D721Med (cell line): ENCODE measurements at places on chromosomes 16 and 17.

- no peak for DNase-seq
Measured at GRCh38 chr16:11602321-11602720, 15.6 kb upstream of the LITAF start.

DNA sequence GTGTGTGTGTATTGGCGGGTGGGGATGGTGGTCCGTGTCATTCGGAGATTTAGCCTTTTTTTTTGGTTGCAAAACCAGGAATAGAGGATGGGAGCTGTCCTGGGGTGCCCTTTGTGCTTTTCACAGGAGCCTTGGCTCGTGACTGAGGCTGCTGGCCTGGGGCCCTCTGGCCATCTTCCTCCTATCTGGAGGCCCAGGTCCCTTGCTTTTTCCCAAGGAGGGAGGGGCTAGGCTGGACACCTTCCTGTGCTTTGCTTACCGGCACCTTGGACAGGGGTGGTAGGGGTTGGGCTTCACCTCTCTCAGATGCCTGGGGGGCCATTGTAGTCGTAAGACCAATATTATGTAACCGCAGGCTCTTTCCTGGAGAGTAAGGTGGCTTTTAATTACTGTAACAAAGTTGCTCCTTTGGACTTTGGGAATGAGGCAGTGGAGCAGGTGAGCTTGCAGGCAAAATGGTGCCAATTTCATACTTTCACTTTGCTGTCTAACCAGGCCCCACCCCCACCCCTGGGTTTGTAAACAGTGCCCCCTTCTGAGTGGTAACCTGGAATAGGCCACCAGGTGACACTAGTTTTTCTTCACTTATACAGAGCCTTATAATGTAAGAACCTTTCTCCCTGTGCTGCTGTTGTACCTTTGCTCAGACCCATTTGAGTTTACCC, 1.2 kb downstream of the DYNLL2 start:
- DNase-seq: no peak

DNA sequence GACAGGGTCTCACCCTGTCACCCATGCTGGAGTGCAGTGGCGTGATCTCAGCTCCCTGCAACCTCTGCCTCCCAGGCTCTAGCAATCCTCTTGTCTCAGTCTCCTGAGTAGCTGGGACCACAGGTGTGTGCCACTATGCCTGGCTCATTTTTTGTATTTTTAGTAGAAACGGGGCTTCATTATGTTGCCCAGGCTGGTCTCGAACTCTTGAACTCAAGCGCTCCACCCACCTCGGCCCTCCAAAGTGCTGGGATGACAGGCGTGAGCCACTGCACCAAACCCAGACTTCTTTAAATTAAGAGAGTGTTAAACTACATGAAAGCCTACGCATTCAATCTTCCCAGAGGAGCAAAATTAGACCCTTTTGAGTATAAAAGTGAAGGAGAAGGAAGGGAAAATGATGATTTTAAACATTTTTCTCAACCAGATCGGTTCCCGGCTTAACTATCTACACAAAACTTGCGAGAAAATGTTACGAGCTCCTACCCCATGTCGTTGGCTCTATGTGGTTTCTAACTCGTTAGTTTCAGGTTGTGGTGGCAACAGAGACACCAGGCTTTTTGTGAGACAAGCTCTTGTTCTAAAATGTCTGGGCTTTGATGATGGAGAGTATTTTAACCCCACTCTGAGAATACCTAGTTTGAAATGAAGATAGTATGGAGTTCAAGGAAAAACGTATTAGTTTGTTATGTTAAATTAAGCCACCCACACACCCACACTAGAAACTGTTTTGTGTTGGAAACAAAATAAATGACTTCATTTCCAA, 26.3 kb downstream of the STAT5B start:
- DNase-seq: no peak

- no peak for DNase-seq
Measured at GRCh38 chr16:8686031-8686621, 11.7 kb downstream of the ABAT start.

DNA sequence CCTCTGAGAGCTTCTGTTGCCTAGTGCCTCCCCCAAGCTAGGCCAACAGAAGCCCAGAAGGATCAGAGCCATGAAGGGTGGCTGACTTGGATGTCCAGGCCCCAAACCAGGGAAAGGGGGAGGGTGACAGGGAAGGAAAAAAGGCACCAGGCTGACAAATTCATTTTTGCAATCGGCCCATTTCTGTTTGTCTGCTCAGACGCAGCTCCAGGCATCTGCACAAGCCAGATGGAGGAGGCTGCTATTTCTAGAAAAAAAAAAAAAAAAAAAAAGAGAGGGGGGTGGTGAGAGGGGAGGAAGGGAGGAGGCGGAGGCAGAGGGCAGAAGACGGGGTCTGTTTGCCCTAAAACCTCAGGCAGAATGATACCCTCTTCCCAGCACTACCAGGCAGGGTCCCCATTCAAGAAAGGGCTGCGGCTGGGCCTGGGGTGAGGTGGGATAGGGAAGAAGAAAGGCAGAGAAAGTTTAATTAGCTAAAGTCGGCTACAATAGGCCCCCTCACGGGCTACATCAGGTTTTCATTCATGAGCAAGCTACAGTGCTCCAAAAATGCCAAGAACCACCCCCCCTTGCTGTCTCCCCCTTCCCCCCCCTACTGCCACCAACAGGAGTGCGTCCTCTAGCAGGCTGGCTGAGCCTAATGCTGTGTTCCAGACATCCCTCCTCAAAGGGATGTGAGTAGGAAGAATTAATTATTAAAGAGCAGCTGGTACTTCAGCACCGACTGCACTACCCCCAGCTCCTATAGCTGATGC, 2.4 kb downstream of the HDAC5 start:
- no peak for DNase-seq

DNA sequence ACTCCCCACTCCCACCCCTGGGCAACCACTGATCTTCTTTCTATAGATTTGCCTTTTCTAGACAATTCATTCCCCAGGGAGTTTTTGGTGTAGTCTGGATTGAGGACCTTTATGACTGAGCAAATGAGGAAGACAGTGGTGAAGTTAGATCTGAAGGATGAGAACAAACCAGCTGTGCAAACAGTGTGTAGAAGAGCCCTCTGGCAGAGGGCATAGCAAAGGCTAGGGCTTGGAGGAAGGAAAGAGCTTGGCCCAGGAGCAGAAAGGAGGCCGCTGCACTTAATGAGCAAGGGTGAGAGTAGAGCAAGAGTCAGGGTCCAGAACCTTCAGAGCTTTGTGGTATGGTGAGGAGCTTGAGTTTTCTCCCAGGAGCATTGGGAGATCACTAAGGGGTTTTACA, 352.7 kb downstream of the CA10 start:
- no peak for DNase-seq

DNA sequence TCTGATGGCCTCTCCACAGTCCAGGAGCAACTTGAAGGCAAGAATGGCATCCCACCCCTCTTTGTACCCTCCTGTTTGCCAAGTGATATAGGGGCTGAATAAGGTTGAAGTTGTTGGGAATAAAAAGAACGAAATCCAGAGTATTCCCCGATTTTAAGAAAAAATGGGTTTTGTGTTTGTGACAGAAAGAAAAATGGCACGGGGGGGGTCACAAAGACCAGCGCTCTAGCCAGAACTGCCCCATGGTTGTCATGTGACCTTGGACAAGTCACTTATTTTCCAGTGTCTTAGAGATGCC, 1.7 kb upstream of the HEXIM1 start:
- no peak for DNase-seq

- DNase-seq: no peak
Measured at GRCh38 chr16:81539009-81539758, 94.6 kb downstream of the CMIP start.

DNA sequence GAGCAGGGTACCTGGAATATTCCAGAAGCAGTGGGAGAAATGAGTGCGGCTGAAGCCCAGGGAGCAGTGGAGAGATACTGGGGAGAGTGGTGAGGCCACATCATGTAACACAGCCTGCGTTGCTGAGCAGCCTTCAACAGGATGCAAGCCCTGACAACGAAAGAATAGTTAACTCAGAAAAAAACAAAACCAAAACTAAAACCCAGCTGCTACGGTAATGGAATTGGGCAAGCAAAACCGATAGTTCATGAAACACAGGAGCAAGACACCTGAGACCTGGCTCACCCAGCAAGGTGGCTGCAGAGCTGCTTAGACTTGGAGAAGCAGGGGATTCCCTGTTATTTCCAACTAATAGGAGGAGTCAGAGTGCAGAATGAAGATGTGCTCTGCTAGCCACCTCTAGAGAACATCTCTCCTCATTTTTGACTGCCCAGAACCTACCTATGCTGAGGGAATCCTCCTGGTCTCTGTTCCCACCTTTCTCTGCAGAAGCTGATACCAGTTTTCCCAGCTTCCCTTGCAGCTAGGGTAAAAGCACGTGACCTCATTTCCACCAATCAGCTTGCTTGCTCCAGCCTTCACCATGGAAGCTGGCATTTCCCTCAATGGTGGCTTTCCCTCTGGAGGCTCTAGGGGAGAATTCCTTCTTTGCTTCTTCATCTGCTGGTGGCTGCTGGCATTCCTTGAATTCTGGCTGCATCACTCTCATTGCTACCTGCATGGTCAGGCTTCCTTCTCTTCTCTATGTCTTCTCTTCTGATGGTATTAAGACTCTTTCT, 59.4 kb upstream of the XYLT1 start:
- no peak for DNase-seq

GRCh38 chr16:53672461-53672860, 31.2 kb downstream of the RPGRIP1L start:
- no peak for DNase-seq

DNA sequence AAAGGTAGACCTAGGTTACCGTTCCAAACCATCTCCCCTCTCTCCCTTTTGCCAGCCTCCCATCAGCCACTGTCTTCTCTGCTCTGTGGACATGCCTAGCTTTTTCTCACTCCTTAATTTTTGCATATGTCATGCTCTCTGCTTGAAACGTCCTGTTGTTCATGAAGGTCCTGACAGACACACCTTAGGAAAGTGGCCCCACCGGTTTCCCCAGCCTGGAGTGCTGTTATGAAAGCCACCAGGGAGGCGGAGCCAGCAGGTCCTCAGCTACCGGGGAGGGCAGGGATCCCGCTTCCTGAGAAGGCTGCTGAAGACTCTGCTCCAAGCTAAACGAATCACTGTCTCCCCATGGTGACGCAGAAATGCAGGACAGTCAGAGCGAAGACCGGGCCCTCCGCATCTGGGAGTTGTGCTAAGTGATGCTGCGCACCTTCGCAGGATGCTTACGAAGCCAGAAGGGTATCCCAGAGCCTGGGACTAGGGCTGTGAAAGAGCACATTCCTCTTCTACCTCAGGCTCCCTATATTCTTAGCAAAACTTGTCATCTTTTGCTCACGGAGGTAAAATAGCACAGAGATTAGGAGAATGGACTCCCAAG, 2.3 kb upstream of the SLC16A11 start:
- DNase-seq: no peak

GRCh38 chr16:8768692-8769091, 28.7 kb downstream of the TMEM186 start:
- no peak for DNase-seq

DNA sequence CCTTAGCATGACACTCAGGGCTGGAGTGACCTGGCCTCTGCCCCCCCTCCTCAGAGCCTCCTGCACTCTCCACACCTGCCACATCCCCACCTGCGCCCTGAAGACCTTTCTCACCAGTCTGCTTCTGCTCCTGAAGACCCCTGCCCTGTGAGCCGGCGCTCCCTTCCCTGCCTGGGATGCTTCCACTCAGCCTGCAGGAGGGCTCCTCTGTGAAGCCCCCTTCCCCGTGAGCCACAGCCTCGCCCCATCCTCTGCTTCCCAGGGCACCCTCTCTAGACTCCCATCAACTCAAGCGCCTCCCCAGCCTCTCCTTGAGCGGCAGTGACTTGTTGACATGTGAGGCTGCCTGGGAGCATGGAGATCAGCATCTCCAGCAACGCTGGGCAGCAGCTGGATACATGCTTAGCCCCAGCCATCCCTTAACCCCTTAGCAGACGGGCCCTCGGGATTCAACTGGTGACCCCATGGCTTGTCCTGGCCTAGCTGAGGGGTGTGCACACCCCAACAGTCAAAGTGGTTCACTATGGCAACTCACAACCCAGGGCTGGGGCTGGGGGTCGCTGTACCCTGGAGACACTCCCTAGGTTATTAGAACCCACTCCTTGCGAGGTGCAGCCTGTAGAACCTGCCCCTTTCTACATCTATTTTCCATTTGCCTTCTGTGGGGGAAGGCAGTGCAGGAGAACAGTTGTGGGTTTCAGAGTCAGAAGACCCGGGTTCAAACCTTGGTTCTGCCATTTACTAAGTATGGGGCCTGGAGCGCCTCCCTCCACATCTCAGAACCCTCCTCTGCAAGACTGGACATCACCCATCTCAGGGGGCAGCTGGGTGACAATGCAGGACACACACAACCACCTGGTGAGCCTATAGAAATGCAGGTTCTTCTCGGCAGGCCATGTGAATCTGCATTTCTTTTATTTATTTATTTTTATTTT, 21.5 kb downstream of the TMEM235 start:
- DNase-seq: no peak

GRCh38 chr16:75246504-75247205, 4.8 kb downstream of the BCAR1 start:
- no peak for DNase-seq

DNA sequence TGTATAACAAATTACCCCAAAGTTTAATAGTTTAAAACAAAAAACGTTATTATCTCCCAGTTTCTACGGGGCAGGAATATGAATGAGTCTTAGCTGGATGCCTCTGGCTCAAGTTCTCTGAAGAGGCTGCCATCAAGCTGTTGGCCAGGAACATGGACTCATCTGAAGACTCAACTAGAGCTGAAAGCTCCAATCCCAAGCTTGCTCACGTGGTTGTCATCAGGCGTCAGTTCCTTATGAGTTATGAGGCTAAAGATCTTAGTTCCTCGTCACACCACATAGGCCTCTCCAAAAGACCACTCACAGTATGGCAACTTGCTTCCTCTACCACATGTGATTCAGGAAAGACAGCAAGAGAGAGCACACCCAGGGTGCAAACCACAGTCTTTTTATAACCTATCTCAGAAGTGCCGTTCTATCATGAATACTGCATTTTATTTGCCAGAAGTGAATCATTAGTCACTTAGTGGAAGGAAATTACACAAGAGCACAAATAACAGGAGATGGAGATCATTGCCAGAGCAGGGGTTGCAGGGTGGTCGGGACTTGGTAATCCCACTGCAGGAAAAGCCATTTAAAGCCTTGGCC, 48.7 kb upstream of the NLK start:
- no peak for DNase-seq

DNA sequence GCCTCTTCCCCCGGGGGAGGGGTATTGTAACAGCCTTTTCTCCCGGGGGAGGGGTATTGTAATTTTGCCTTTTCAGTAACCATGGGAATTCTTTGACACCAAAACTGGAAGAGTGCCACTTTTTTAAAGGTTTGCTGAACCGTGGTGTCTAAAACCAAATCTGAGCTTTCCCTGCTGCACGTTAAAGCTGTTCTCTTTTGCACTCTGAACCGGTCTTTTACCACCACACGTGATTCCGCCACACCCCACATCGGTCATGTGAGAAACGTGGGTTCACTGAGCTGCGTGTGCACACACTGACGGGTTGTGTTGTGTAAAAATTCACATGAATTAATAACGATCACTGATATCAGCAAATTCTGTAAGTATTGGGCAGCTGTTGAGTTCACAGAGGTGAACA, 9.2 kb upstream of the ACSF3 start:
- DNase-seq: no peak

GRCh38 chr16:10383626-10384025, 2.2 kb upstream of the ATF7IP2 start:
- DNase-seq: no peak
